Stimulated activated CD8-positive, alpha-beta memory T cell treated with anti-CD3 and anti-CD28 coated beads, Interleukin-15, amount 100 ng/mL, for 1 hour (primary cell): ENCODE measurements at places on chromosomes 6 and 20.

GRCh38 chr20:51937779-51938178 is 135.5 kb upstream of the SALL4 start:
- DNase-seq, result no peak

- no peak for DNase-seq
Measured at GRCh38 chr6:19795211-19795610, 42.0 kb upstream of the ID4 start.

GRCh38 chr20:56350842-56351241 is 7.9 kb upstream of the FAM210B start:
- DNase-seq, result no peak

DNA sequence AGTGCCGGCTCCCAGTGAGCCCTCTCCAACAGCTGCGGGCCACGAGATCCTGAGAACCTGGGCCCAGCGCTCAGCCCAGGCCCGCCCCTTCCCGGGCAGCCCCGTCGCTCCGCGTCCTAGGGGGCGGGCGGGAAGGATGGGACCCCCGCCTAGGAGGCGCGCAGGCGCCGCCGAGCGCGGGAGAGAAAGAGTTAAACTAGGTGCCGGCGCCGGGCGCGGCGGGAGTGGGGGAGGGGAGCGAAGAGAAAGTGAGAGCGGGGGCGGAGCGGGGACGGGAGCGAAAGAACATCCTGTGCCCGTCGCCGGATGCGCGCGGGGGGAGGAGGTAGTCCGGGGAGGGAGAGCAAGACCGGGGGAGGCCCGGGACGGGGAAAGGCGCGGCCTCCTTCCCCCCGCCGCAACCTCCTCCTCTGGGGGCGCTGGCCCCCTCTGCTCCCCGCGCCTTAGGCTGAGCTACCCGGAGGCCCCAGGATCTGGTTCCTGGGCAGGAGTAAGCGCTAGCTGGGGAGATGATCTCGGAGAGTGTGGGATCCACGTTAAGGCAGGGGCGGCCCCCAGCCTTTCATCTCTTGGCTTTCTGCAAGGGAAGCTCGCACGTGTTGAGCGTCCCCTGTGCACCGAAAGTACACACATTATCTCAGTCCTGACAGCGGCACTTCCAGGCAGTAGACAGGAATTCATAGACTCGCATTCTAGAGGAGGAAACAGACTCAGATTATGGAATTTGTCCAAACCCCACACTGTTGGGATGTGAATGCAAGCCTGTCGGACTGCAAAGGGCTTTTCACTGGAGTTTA is 4.9 kb upstream of the ARMC12 start:
- peak; percentile 90 for DNase-seq
